DMS153 (cell line): ENCODE measurements at places on chromosomes 1 and 21.

- DNase-seq: no peak
Measured at GRCh38 chr1:24526940-24527542, 24.4 kb downstream of the RCAN3 start.

GRCh38 chr21:35922618-35923017 lies 137.7 kb downstream of the SETD4 start:
- no peak for DNase-seq

DNA sequence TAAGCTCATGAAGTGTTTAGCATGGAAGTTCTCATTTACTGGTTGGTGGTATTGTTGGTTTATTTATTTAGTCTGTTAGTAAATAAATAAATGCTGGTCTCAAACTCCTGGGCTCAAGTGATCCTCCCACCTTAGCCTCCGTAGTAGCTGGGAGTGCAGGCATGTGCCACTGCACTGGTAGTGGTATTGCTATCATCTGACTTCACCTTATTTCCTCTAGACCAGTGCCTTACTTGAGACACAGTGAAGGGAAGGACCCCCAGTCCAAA lies 1.4 kb upstream of the SLC2A1 start:
- no peak for DNase-seq

- DNase-seq: no peak
Measured at GRCh38 chr1:46280092-46280491, 23.3 kb downstream of the LRRC41 start.

GRCh38 chr1:145689922-145690321 lies 17.2 kb downstream of the PDZK1 start:
- no peak for DNase-seq

DNA sequence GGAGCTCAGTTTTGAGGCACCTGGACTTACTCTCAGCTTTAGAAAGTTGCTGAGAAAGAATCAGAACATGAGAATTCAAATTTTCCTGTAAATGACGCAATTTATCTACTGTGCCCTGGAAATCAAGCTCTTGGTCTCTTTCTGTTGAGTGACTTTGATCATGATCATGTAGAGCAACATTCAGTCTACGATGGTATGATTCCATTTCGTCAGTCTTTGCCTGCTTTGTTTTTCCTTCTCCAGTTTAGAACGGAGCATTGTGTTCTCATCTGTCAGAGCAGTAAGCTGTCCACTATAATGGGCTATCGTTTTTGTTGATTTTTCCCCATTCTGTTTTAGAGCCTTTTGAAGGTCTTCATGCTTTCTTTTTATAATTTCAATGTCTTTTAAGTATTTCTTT lies 20.7 kb downstream of the SFT2D2 start:
- no peak for DNase-seq

- DNase-seq: no peak
Measured at GRCh38 chr1:240705579-240705978, 93.6 kb upstream of the GREM2 start.

GRCh38 chr1:168910403-168910802 lies 181.4 kb upstream of the DPT start:
- no peak for DNase-seq
